ENCODE measurements at places on chromosomes 7 and 10.

DNA sequence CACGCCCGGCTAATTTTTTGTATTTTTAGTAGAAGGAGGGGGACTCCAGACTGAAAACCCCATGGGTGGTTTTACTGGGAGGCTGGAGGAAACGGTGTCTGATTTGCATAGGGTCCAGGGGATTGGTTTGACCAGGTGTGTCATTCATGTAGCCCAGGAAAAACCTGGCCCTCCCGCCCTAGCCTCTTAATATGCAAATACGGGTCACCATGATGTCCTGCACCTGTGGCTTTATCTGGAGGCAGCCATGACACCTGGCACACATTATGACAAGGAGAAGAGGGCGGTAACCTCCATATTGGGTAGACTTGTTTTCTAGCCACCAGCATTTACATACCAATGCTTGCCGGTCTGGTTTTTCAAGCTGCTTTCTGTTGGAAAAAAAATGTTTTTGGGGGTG lies 68.0 kb downstream of the TRIL start:
- DNase-seq: no peak

DNA sequence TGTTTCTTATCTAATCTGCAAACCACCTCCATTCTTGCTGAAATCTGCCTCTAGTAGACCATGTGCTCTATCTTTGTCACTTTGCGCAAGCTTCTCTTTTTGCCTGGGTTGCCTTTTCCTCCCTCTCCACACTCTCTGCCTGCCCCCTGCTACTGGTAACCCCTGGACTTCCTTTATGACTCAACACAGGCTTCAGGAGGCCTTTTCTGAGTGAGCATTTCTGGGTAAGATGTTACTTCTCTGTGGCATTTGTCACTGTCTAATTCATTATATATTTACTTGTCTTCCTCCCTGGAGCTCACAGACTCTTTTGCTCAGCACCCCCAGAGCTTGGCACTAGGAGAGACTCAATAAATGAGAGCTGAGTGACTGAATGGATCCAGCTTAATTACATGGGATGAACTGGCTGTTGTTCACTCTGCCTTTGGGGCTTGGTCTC lies 8.4 kb downstream of the GOLGA7B start:
- DNase-seq: no peak

- DNase-seq: no peak
Measured at GRCh38 chr10:33537066-33537465, 202.6 kb upstream of the NRP1 start.

DNA sequence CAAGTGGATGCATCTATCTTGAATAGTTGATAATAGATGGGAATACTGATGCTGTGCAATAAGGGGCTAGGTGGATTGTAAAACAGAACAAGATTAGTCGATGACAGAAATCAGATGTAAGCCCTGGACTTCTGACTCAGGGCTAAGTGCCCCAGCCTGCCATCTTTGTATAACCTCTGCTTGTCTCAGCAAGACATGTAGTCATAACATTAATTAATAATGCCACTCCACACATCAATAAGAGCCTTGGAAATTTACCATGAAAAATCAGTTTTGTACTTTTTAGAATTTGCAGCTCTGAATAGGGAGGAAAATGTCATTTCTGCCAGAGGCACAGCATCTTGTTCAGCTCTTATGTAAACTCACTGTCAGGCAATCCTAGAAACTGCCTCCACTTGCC lies 529.1 kb downstream of the PHTF2 start:
- no peak for DNase-seq

DNA sequence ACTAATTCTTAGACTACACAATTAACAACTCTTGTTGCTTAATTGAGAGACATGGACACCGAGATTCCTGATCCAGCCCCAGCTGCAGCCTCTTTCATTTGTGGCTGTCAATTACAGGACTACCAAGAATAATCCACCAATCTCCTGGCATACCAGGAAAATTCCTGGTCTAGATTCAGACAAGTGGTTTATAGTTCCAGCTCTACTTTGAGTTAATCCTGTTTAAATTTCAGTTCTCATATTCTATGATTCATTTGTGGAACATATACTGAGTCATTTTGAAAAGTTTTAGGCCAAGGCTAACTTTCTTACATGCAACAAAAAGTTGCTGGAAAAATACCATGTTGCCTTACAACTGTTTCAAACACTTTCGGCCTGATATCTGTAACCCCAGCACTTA lies 253.5 kb downstream of the MAGI2 start:
- DNase-seq: no peak

GRCh38 chr7:29343399-29343798 lies 148.8 kb downstream of the CHN2 start:
- DNase-seq: no peak

GRCh38 chr10:69881202-69881601 lies 79.5 kb downstream of the COL13A1 start:
- no peak for DNase-seq

Measured in stimulated activated CD8-positive, alpha-beta memory T cell treated with anti-CD3 and anti-CD28 coated beads, Interleukin-12 subunit alpha, Interleukin-12 subunit beta, amount 100 ng/mL, for 4 hours (primary cell).